Activated CD4-positive, alpha-beta T cell treated with anti-CD3 and anti-CD28 coated beads, Interleukin-2, amount 10 ng/mL, durations not matched to agents 24 days and 14 days (primary cell): ENCODE measurements at places on chromosomes 5 and 9.

GRCh38 chr5:133534566-133534965 lies 77.8 kb downstream of the FSTL4 start:
- H3K27ac ChIP-seq: no peak overlapping the region
- H3K4me1 ChIP-seq: no peaks in the 10 kb centered on the region
- H3K27me3 ChIP-seq: peaks cover 24% of the 10 kb centered on the region
- H3K4me3 ChIP-seq: no peak overlapping the region
- no peak for DNase-seq

DNA sequence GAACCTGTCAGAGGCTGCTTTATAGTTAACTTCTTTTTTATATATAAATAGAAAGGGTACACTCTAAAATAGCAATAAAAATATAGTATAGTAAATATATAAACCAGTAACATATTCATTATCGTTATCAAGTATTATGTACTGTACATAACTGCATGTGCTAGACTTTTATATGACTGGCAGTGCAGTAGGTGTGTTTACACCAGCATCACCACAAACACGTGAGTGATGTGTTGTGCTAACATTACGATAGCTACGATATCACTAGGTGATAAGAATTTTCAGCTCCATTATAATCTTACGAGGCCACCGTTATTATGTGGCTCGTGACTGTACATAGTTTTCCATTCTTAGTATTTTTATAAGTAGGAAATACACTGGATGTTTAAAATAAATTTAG lies 43.8 kb upstream of the MEF2C start:
- H3K4me3 ChIP-seq: no peak overlapping the region
- no peaks in the 10 kb centered on the region for H3K36me3 ChIP-seq

GRCh38 chr5:33601881-33602280 lies 161.1 kb downstream of the TARS1 start:
- H3K27ac ChIP-seq: no peak overlapping the region
- H3K4me1 ChIP-seq: no peaks in the 10 kb centered on the region
- H3K4me3 ChIP-seq: no peak overlapping the region
- no peak for DNase-seq

GRCh38 chr5:73370640-73371583 lies 77.7 kb downstream of the FOXD1 start:
- no peak for DNase-seq
- H3K4me1 ChIP-seq: no peaks in the 10 kb centered on the region
- no peak overlapping the region for H3K4me3 ChIP-seq
- H3K27ac ChIP-seq: no peak overlapping the region
- peaks cover 43% of the 10 kb centered on the region for H3K27me3 ChIP-seq
- H3K36me3 ChIP-seq: no peaks in the 10 kb centered on the region

- DNase-seq: no peak
- no peaks in the 10 kb centered on the region for H3K4me1 ChIP-seq
- H3K4me3 ChIP-seq: no peak overlapping the region
Observed at GRCh38 chr9:120289990-120290975, 289.7 kb downstream of the CDK5RAP2 start.

DNA sequence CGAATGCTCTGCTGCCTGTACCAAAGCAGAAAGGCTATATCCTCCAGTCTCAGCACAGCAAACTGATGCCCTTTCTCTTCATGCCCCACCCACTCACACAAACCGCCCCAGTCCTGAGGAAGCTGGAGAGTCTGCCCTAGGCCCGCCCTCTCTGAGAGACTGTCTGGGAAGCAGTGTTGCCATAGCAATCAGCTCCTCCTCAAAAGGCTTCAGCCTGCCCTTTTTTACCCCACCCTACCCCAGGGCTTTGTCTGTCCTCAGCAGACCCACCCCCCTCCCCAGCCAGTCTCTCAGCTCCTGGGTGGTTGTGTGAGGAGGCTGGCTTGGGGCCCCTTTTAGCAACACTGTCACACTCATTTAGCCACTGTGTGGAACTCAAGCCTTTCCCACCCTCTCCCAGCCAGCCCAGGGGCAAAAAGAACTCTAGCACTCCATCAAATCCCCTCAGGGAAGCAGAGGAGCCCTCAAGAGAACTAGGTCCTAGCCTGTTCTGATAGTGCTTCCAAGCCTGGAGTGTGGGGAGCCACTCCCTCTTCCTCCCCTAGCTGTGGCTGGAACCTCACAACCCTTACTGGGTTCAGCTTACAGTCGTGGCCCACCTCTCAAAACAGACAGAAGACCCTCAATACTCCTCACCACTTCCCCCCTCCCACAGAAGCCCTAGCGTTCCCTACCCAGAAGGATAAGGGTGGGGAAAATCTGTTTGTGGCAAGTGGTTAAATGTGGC lies 1.4 kb downstream of the ATOSB start:
- no peaks in the 10 kb centered on the region for H3K36me3 ChIP-seq
- H3K4me3 ChIP-seq: peak overlapping the region; percentile 91
- H3K27me3 ChIP-seq: no peaks in the 10 kb centered on the region
- peaks cover 54% of the 10 kb centered on the region for H3K4me1 ChIP-seq

GRCh38 chr9:4864234-4864661 lies 71.5 kb downstream of the RCL1 start:
- no peak for DNase-seq
- H3K27me3 ChIP-seq: no peaks in the 10 kb centered on the region
- peaks cover 32% of the 10 kb centered on the region for H3K4me1 ChIP-seq
- H3K27ac ChIP-seq: no peak overlapping the region

DNA sequence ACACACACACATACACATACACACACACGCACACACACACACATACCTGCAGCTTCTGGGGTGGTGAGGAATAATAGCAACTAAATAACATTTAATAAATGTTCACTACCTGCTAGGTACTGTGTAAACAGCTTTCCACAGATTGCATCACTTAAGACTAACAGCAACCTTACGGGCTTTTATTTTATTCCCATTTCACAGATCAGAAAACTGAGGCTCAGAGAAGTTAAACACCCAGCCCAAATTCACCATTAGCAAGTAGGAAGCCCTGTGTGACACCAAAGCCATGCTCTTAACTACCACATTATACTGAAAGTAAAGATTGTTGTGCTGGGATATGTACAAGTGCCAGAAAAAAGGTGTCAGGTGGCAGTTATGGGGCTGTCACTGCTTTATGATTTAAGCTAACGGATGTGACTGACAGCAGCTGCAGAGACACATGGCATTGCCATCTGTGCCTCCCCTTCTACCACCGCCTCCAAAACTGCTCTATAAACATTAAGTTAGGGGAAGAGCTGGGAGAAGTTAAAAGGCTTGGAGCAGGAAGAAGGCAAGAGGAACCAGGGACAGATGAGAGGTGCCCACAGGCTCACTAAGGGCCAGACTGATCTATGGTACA lies 13.6 kb downstream of the MTMR12 start:
- no peaks in the 10 kb centered on the region for H3K27me3 ChIP-seq
- peaks cover 39% of the 10 kb centered on the region for H3K4me1 ChIP-seq
- peaks cover 18% of the 10 kb centered on the region for H3K36me3 ChIP-seq

GRCh38 chr9:93594041-93594756 lies 17.8 kb downstream of the PHF2 start:
- DNase-seq: no peak
- peaks cover 32% of the 10 kb centered on the region for H3K4me1 ChIP-seq
- no peak overlapping the region for H3K27ac ChIP-seq
- H3K4me3 ChIP-seq: no peak overlapping the region
- no peaks in the 10 kb centered on the region for H3K36me3 ChIP-seq
- H3K27me3 ChIP-seq: no peaks in the 10 kb centered on the region

DNA sequence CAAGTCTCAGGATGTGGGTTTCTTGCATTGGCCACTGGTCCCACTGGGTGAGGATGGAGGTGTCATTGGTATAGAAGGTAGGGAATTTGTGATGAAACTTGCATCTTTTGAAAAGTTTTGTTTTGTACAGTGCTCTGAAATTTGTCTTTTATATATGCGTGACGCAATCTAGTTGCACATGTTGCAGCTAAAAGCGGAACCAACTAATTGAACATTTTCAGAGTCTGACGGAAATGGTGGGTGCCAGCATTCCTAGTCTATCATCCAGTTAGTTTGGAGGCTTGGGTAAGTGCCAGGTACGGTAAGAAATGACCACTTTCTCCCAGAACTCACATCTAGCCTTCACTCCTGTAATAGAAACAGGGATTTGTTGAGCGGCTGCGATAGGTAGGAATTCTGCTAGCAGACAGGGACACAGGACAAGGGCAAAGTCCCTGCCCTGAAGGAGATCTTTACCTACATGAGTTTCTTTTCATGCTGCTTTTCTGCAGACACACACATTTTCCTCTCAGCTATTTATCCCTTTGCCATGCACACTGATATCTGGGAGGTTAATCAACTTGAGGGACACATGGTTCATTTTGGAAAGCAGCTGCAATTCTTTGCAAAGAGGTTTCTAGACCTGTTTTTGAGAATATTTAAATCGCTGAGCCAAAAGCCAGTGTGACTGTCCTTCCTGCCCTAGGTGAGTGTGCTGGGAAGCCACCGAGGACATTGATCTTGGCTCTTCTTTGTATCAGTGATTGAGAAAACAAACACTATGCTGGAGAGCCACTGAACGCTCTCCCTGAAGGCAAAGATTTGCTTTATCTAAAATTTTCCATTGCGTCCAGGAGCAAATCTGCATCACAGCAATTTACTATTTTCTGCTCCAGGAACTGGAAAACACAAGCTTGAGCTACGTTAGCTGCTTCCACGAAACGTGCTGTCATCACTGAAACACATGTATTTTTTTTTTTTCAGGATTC lies 89.7 kb downstream of the DAP start:
- no peak overlapping the region for H3K27ac ChIP-seq
- DNase-seq: no peak
- H3K27me3 ChIP-seq: no peaks in the 10 kb centered on the region
- no peaks in the 10 kb centered on the region for H3K36me3 ChIP-seq

GRCh38 chr9:5442400-5443011 lies 4.8 kb upstream of the PLGRKT start:
- DNase-seq: peak; percentile 80
- no peak overlapping the region for H3K4me3 ChIP-seq
- no peaks in the 10 kb centered on the region for H3K27me3 ChIP-seq
- H3K36me3 ChIP-seq: peaks cover 2% of the 10 kb centered on the region
- H3K4me1 ChIP-seq: peaks cover 54% of the 10 kb centered on the region

DNA sequence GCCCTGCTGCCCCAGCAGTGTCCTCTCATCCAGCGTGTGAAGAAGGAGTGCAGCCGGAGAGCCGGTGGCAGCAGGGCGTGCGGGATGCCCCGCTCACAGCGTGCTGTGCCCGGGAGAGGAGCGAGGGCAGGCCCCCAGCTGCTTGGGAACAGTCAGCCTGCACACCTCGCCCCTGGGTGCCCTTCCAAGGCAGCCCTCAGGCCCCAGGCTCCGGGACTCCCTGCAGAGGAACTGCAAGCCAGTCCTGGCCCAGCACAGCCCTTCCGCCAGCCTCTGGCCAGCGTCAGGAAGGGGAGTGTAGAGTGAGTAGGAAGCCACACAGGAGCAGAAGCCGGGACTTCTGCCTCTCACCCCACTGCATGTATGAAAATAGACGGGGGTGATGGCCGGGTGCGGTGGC lies 43.5 kb downstream of the ADAMTS2 start:
- H3K27me3 ChIP-seq: no peaks in the 10 kb centered on the region
- DNase-seq: no peak
- H3K4me1 ChIP-seq: no peaks in the 10 kb centered on the region
- H3K36me3 ChIP-seq: no peaks in the 10 kb centered on the region
- H3K27ac ChIP-seq: no peak overlapping the region

DNA sequence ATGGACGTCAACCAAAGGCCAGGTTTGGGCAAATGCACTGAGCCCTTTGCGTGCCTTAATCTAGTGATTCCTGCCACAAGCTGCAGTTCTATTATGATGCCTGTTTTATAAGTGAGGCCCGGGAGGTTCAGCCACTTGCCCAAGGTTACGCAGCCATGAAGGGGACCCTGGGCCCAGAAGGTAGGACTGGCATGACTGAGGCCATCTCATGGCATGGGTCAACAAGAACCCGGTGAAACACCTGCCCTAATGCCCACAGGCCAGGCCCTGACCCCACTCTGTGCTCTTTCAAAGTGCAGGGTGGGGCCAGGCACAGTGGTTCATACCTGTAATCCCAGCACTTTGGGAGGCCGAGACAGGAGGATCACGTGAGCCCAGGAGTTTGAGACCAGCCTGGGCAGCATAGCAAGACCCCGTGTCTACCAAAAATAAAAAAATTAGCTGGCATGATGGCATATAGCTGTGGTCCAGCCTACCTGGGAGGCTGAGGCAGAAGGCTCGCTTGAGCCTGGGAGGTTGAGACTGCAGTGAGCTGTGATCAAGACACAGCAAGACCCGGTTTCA lies 8.6 kb downstream of the NINJ1 start:
- peak overlapping the region; percentile 83 for H3K27ac ChIP-seq
- no peak for DNase-seq
- peaks cover 43% of the 10 kb centered on the region for H3K4me1 ChIP-seq
- H3K36me3 ChIP-seq: peaks cover 53% of the 10 kb centered on the region
- H3K27me3 ChIP-seq: no peaks in the 10 kb centered on the region

GRCh38 chr5:95620870-95621838 lies 1.3 kb downstream of the GPR150 start:
- H3K4me1 ChIP-seq: peaks cover 35% of the 10 kb centered on the region
- peak; percentile 85 for DNase-seq
- H3K36me3 ChIP-seq: peaks cover 6% of the 10 kb centered on the region
- peak overlapping the region; percentile 80 for H3K4me3 ChIP-seq
- H3K27ac ChIP-seq: peak overlapping the region; percentile 83

GRCh38 chr5:16841416-16841815 lies 94.7 kb downstream of the MYO10 start:
- H3K27me3 ChIP-seq: peaks cover 3% of the 10 kb centered on the region
- no peaks in the 10 kb centered on the region for H3K36me3 ChIP-seq
- no peaks in the 10 kb centered on the region for H3K4me1 ChIP-seq

- no peaks in the 10 kb centered on the region for H3K27me3 ChIP-seq
- no peak overlapping the region for H3K4me3 ChIP-seq
- no peaks in the 10 kb centered on the region for H3K4me1 ChIP-seq
- no peak for DNase-seq
- no peak overlapping the region for H3K27ac ChIP-seq
Observed at GRCh38 chr5:60312098-60312497, 387.9 kb downstream of the DEPDC1B start.

GRCh38 chr9:94031380-94031779 lies 52.9 kb upstream of the PTPDC1 start:
- peaks cover 2% of the 10 kb centered on the region for H3K36me3 ChIP-seq
- peaks cover 18% of the 10 kb centered on the region for H3K4me1 ChIP-seq

- no peak overlapping the region for H3K27ac ChIP-seq
- no peak overlapping the region for H3K4me3 ChIP-seq
- no peaks in the 10 kb centered on the region for H3K4me1 ChIP-seq
- no peak for DNase-seq
- no peaks in the 10 kb centered on the region for H3K36me3 ChIP-seq
Observed at GRCh38 chr5:135747824-135748223, 86.6 kb upstream of the SLC25A48 start.

GRCh38 chr5:138514021-138514420 lies 29.0 kb downstream of the ETF1 start:
- H3K27ac ChIP-seq: no peak overlapping the region
- DNase-seq: no peak

GRCh38 chr9:119357336-119358096 lies 11.7 kb downstream of the BRINP1 start:
- no peak for DNase-seq
- H3K4me1 ChIP-seq: no peaks in the 10 kb centered on the region
- no peak overlapping the region for H3K27ac ChIP-seq
- no peaks in the 10 kb centered on the region for H3K27me3 ChIP-seq

DNA sequence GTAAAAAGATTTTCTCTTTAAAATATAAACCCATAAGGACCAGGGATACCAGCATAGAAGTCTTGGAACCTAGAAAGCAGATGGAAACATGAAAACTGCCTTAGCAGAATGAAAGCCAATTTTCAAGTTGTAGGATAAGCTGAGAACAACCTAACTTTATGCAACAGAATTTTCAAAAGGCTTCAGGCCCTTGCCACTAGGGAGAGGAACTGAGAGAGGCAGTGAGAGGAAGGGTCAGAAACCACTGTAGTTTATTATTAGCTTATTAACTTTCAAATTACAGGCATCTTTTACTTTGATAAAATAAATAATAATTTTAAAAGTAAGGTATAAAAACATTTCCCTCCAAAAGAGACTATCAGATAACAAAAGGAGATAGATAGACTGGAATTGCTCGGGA lies 33.4 kb downstream of the FAM81B start:
- H3K36me3 ChIP-seq: no peaks in the 10 kb centered on the region
- H3K4me1 ChIP-seq: no peaks in the 10 kb centered on the region
- no peak overlapping the region for H3K4me3 ChIP-seq
- peaks cover 8% of the 10 kb centered on the region for H3K27me3 ChIP-seq
